ENCODE measurements at places on chromosomes 12 and 14. TPM values are rescaled to one million over a fixed set of nuclear protein-coding genes. Genes with fewer than 3 reads are reported as not detected.

The CALCOCO1 gene
- 70.5 TPM for total RNA-seq

GRCh38 chr12:132806857-132807256 lies 21.8 kb downstream of the GOLGA3 start:
- DNase-seq = no peak

- DNase-seq = no peak
Observed at GRCh38 chr12:52229836-52230343, 3.2 kb upstream of the KRT7 start.

The PRR4 gene
- total RNA-seq = 5.0 TPM

DNA sequence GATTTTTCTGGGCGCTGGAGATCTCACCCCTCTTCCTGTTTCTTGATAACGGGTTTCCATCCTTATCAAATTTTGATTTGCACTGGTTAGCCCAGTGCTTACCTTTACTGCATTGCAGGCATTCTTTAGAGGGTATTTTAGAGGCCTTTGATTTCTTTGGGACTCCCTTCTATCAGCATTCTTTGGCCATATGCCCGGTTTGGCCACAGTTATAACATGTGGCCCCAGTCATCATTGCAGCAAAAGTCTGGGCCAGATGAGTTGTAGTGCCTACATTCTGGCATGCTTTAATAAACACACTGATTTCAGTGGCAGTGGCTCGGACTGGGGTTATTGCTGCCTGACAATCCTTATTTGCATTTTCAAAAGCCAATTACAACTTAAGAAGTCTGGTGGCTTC lies 82.3 kb downstream of the KCNMB4 start:
- DNase-seq = no peak

The GARIN6 gene
- total RNA-seq = not detected

GRCh38 chr12:29710104-29710503 lies 73.6 kb downstream of the TMTC1 start:
- no peak for DNase-seq

DNA sequence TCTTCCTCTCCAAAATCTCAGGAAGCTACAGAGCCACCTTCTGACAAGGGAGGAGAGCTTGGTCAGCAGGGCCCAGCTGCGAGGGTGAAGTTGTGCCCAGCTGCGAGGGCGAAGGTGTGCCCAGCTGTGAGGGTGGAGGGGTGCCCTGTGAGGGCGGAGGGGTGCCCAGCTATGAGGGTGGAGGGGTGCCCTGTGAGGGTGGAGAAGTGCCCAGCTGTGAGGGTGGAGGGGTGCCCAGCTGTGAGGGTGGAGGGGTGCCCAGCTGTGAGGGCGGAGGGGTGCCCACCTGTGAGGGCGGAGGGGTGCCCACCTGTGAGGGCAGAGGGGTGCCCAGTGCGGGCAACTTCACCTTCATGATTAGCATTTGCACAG lies 20.4 kb upstream of the TTC7B start:
- DNase-seq = no peak

GRCh38 chr14:34750670-34751069 lies 36.3 kb upstream of the CFL2 start:
- DNase-seq = no peak

DNA sequence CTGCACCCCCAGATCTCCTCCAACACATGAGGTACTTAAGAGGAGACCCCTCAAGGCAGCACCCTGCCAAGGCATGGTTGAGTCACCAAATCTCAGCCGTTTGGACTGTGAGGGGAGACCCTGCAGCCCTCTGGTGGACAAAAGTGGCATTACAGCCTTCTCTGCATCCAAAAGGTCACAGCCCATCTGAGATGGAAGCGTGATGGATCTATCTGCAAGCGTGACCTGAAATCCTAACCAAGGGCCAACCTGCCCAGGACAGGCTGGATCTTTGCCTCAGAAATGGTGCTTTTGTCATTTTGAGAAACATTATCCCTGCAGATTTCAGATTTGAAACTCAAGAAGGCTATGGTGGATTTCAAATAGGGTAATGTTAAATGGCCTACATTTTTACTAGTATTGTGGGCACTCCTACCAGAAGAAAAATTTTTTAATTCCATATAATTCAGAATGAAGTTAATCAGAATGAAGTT lies 23.7 kb upstream of the DHRS4 start:
- DNase-seq = peak; percentile 41
